IMR-90 (cell line): ENCODE measurements at places on chromosomes 7 and 10. TPM values are rescaled to one million over a fixed set of nuclear protein-coding genes. Genes with fewer than 3 reads are reported as not detected.
A peak's percentile ranks its signal among the peaks of the same experiment; 100 is the strongest.

GRCh38 chr7:149620961-149621360 lies 123.4 kb upstream of the ZNF746 start:
- DNase-seq = no peak

DNA sequence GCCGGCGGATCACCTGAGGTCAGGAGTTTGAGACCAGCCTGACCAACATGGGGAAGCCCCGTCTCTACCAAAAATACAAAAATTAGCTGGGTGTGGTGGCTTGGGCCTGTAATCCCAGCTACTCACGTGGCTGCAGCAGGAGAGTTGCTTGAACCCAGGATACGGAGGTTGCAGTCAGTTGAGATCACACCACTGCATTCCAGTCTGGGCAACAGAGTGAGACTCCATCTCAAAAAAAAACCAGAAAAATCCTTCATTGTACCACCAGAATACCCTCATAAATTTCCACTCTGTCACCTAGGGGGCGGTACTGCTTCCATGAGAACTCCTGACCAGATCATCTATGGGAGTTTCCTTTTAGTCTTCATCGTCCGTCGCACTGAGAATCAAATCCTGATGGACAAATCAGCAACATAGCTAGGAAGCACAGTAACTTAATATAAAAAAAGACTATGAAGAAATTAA lies 225.8 kb upstream of the KLF14 start:
- DNase-seq = peak; percentile 85

Gene ZNF488
- under 0.01 TPM in 2 replicates for total RNA-seq

- no peak for DNase-seq
These were observed 6.4 kb upstream of the MKRN1 start for GRCh38 chr7:140485500-140486265.

- no peak for DNase-seq
These were observed 513.4 kb upstream of the GRM3 start for GRCh38 chr7:86130268-86130667.

Gene ASB4
- total RNA-seq = not detected in 2 replicates

- no peak for DNase-seq
These were observed 3.5 kb downstream of the EBF3 start for GRCh38 chr10:129960481-129961156.

GRCh38 chr10:104026762-104027161 lies 58.9 kb downstream of the COL17A1 start:
- DNase-seq = no peak

- DNase-seq = peak; percentile 72
These were observed 219.4 kb downstream of the ANK3 start for GRCh38 chr10:60170250-60170649.

GRCh38 chr10:3825862-3826351 lies 40.9 kb upstream of the KLF6 start:
- no peak for DNase-seq

- no peak for DNase-seq
These were observed 182.3 kb downstream of the MAD1L1 start for GRCh38 chr7:2050511-2050866.

DNA sequence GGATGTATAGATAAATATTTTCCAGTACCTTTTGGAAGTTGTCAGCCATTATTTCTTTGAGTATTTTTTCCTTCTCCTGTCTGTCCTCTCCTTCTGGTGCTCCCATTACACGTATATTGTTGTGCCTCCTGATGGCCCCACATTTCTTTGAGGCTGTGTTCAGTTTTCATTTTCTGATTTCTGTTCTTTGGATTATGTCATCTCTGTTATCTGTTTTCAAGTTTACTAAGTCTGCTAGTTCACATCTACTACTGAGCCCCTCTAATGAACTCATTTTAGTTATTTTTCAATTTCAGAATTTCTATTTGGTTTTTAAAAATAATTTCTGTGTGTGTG lies 16.3 kb downstream of the RBM33 start:
- DNase-seq = no peak

Gene GDF10
- not detected in 2 replicates for total RNA-seq

DNA sequence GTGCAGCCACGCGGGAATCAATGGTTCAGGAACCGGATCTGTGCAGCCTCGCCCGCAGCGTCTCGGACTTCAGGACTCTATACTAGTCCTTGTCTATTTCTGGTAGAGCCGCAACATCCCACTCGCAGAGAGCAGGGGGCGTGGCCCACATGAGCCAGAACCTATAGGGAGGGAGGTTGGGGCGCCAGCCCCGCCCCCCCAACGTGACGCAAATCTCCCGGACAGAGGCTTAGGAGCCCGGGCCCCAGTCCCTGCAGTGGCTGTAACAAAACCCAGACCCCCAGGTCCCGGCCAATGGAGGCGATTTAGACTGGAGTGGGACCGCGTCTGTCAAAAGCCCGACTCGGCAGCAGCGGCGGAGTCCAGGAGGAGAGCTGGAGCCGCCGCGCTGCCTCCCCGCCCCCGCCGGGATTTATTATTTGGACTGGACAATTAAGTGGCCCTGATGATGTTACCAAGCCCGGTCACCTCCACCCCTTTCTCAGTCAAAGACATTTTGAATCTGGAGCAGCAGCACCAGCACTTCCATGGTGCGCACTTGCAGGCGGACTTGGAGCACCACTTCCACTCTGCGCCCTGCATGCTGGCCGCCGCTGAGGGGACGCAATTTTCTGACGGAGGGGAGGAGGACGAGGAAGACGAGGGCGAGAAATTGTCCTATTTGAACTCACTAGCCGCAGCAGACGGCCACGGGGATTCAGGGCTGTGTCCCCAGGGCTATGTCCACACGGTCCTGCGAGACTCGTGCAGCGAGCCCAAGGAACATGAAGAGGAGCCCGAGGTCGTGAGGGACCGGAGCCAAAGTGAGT lies at the start of gene NKX2-3:
NKX2-3 (plus strand) TSS at position 256 of the 809 bp plus-strand sequence; CDS start at position 446, 190 bp downstream.
- DNase-seq = peak; percentile 46

DNA sequence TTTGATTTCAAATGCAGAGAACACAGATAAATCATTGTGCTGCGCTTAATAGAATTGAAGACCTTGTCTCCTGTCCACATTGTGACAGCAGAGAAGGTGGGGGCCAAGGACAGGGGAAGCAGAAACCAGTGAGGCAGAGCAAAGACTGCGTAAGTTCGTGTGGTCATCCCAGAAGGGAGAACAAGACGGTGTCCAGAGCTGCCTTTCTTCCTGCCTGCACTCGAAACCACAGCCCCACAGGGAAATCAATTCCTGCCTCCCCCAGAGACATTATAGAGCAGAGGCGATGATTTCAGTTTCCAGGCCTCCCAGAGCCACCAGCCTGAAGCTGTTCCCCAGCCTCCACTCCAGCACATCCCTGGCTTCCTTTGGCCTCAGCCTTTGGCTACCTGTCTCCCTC lies 39.7 kb upstream of the UCN3 start:
- no peak for DNase-seq

- DNase-seq = no peak
These were observed 49.3 kb upstream of the PARD3 start for GRCh38 chr10:34864149-34865067.

Gene C10orf95
- total RNA-seq = not detected in 2 replicates

DNA sequence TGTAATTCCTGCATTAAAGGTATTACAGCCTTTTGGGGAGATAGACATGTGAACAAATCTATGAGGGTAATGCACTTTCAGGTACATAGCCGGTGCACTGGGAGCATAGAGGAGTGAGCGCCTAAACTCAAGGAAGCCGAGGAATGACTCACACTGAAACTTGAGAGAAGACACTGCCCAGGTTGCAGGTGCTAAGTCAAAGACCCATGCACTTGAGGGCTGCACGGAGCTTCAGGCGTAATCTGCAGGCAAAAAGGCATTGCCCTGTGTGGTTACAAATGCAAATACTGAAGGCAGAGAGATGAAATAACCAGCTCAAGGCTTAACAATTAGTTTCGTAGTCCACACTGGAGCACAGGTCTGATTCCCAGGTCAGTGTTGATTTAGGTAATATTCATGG lies 51.0 kb upstream of the OSBPL3 start:
- no peak for DNase-seq

GRCh38 chr10:33187427-33187999 lies 147.0 kb downstream of the NRP1 start:
- DNase-seq = no peak

GRCh38 chr10:36669615-36670352 lies 455.6 kb upstream of the ANKRD30A start:
- DNase-seq = no peak

Gene RBP4
- total RNA-seq = not detected in 2 replicates

Gene NEURL1
- total RNA-seq = 0.28 and 0.36 TPM in 2 replicates

DNA sequence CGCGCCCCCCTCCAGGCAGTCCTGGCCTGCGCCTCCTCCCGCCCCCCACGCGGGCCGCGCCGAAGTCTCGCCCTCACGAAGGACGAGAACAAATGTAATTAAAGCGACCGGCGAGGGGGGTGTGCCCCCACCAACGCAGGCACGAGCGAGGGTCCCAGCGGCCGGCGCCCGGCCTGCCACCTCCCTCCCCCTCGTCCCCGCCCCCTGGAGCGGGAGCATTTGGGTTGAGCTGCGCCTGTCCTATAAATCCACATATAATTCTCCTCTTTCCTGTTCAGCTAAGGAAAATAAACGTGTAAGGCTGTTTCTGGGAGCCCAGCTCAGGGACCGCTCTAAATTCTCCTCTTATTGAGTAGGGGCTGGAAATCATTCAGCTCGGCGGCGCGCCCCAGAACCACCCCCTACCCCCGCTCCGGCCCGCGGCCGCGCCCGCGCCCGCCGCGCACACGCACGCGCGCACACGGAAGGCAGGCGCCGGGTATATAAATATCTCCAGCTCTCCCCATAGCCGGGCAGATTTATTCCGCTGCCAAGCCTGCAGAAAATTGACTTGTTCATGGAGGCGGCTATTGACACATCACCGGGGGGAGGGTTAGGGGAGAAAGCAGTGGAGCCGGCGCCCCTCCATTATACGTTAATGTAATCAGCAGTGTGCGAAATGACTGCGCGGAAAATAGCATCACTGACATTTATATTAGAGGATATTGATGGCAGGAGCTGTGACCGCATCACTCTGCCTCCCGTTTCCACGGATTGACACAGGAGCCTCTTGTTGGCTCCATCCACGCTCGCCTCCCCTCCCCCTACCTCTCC lies 61.6 kb upstream of the BTRC start:
- DNase-seq = no peak

GRCh38 chr10:121608469-121609190 lies 10.4 kb upstream of the FGFR2 start:
- no peak for DNase-seq

- no peak for DNase-seq
These were observed 6.0 kb downstream of the ADD3 start for GRCh38 chr10:110013630-110014293.

GRCh38 chr7:100951888-100952560 lies 2.7 kb downstream of the MUC3A start:
- no peak for DNase-seq

GRCh38 chr7:18437101-18437500 lies 58.4 kb upstream of the HDAC9 start:
- DNase-seq = peak; percentile 84
